ENCODE measurements at places on chromosomes 7 and 10.

DNA sequence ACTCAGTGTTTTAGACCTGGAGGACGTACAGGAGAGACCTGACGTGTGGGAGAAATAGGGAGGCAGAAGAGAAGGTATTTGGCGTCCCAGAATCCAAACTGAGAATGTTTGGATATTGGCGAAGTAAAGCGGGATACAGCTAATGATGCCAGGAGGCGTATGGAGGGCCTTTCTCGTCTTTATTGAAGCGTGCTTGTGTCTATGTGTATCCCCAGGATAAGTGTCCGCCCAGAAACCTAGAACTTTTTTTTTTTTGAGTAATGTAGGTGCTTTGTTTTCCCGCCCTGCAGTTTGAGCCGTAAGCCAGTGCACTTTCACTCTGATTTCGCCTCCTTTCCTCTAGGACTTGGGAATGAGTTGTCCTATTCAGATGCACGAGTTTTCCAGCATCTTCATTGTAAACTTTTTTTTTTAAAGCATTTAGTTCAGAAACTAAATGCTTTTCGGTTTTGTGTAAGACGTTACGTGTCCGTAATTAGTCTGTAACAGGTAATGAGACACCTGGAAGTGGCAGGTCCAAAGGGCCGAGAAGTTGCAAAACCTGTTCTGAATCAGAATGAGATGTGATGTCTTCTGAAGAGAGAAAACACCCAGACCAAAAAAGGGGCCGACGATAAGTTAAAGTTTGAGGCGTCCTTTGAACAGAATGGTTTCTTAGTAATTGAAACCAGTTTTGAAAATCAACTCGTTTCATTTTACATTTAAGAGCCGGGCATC lies 746 bp downstream of the ARL5B start:
- no peak for DNase-seq

DNA sequence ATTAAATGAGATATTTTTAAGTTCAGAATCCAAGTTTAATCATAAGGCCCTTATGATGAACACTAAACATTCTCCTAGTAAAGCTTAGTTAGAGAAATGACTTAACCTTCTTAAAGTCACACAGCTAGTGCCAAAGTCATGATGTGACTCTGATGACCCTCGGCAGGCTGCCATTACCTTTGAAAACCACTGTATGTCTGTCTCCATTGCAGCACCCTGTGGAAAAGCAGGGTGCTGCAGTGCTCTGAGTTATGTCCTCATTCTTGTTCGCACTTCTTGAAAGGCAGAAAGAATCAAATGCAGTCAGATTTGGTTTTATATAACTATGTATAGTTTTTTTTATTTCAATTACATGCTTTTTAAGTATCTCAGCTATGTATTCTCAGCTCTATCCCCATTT lies 105.0 kb downstream of the PHTF2 start:
- DNase-seq = no peak

GRCh38 chr7:84492098-84493034 lies 297.8 kb upstream of the SEMA3A start:
- DNase-seq = peak; percentile 37

DNA sequence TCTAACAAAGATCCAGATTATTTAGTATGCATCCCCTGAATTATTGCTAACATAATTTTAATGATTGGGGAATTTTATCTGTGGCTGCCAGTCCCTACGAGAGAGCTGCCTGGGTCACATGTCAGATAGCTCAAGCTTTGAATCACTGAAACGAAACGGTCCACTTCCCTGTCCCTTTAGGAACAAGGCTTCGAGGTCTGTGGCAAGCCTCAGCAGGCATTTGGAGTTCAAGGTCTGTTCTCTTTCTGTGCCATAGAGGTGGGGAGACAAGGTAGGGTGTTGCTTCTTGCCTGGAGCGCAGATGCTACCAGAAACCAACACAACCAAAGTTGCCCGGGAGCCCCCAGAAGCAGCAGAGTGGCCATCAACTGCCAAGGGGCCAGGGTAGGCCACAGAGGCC lies 13.9 kb upstream of the SH2D4B start:
- no peak for DNase-seq

GRCh38 chr7:156765901-156766656 lies 125.5 kb downstream of the RNF32 start:
- DNase-seq = no peak

- DNase-seq = no peak
Observed at GRCh38 chr10:123639131-123639530, 27.0 kb upstream of the GPR26 start.

- no peak for DNase-seq
Observed at GRCh38 chr7:26429168-26429567, 137.5 kb downstream of the SNX10 start.

DNA sequence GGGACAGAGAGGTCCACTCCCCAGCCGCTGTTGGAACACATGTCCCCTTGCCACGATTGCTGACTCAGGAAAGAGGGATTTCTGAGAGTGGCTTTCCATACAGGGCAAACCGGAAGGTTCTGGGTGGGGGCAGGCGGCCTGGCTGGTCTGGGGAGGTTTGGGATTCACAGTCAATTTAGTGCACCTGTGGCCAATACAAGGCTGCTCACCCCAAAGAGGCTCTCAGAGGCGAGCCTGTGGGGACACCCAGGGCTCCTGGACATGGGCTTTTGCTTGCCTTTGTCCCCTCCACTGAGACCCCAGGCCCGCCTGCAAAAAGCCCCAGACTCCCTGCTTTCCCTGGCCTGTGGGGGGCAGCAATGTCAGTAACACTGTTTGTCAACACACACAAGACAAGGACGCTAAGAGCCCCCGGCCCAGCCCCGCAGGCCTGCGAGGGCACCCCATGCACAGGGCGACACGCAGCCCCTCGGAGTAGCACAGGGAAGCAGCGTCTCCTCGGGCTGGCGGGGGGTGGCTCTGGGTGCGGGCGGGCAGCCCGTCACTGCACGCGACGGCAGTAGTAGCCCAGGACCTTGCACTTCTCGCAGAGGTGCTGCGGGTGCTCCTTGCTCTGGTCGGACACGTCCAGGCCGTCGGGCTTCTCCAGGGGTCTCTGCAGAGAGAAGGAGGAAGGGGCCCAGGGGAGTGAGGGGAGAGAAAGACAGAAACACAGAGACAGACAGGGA lies 38.7 kb downstream of the PPIF start:
- DNase-seq = peak; percentile 33

Data from left hindlimb (tissue), 1 donor.